ENCODE measurements at places on chromosomes 3 and 15.

DNA sequence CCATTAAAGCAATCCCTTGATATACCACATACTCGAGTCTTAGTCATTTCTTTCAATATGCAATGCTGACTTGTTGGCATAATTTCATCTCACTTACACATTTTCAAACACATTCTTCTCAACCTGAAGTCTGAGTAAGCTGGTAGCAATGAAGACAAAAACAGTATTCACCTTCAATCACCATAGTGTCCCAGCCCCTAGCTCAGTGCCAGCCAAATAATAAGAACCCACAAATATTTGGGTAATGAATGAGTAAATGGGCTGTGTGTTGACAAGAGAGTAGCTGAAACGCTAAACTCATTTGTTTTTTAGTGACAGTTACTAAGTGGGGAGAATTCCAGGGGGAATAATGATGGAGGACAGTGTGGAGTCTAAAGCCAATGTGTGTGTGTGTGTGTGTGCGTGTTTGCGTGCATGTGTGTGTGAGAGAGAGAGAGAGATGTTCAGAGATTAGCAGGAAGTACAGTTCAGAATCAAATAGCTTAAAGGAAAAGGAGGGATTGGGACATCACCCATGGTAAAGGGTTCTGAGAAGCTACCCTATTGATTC, 165.7 kb downstream of the GAP43 start:
- DNase-seq, result no peak

- DNase-seq, result no peak
Observed at GRCh38 chr3:43290956-43291355, 4.6 kb downstream of the SNRK start.

- DNase-seq, result no peak
Observed at GRCh38 chr3:11022115-11022514, 29.6 kb downstream of the SLC6A1 start.

DNA sequence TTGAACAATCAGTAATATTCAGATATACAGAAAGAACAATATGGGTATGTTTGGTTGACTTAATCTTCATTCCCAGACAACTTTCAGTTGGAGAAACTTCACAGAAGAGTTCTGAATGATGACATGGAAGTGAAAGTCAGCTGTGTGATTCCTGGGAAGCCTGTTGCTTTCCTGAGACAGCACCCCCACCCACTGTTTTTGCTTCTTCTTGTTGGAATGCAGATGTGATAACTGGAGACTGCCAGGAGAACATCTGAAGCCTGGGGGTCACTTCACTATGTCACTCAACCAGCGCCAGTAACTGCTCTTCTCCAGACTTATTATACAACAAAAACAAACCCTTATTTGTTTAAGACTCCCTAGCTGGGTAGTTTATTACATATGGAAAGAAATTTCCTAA, 599.4 kb downstream of the ZIC1 start:
- no peak for DNase-seq

GRCh38 chr15:37740623-37741141, 193.8 kb upstream of the TMCO5A start:
- DNase-seq, result no peak

GRCh38 chr3:38116471-38117162, 20.3 kb downstream of the ACAA1 start:
- DNase-seq, result no peak

All from Jurkat, Clone E6-1 (cell line).